ENCODE measurements at places on chromosomes 1 and 21.

DNA sequence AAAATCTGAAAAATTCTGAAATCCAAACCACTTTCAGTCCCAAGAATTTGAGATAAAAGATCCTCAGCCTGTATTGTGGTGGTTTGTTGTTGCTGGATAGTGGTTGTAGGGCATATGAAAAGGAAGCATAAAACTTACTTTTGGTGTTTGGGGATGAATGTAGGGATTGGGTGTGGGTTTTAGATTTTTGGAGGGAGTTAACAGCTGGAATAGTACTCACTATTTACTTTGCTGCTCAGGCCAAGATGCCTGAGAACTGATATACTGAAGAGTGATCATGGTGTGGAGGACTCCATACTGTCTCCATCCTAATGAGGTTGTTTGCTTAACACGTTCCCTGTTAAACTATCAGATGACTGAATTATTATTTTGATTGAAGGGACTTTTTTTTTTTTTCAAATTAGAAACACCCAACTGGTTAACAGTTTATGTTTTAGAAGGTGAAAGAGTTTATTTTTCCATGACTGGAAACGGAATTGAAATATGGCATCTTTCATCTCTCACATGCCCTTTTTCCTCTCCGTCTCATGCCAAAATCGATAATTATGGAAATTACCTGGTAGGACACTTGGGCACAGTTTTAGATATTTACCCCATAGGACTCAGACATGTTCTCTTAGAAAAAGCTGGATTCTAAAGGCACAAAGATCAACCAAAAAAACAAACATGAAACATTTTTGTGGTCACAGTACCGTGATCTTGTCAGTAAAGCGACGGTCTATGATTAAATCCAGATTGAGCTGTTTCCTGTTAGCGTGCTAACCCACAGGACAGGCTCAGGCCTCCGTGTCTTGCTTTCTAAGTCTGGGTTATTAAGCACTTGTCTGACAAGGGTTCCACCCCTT lies 37.3 kb downstream of the RGL1 start:
- peak; percentile 7 for DNase-seq

- DNase-seq, result no peak
These were observed 250.6 kb upstream of the RRP15 start for GRCh38 chr1:218034468-218034867.

GRCh38 chr1:6401673-6402072 lies 8.1 kb upstream of the ACOT7 start:
- no peak for DNase-seq

GRCh38 chr1:1066403-1067283 lies 7.5 kb downstream of the RNF223 start:
- DNase-seq, result no peak

- no peak for DNase-seq
These were observed 102.8 kb downstream of the GDAP2 start for GRCh38 chr1:117826540-117827078.

DNA sequence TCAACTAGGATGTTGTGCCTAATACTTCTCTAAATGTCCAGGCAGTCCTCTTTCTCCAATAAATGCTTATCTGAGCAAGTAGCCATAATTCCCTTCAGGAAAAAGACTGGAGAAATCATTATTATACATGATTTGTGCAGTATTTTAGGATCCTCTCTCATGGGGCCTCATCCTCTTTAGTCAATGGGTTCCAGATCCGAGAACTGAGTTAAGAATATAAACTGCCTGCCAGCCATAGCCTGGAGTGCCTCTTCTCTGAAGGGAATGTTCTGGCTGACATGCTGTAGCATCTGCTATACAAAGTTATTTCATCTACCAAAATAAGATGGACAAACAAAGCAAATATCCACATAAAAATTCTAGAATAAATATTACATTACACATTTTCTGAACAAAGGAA lies 334.0 kb upstream of the PRMT6 start:
- no peak for DNase-seq

GRCh38 chr1:8384577-8384976 lies 66.7 kb downstream of the SLC45A1 start:
- no peak for DNase-seq

- no peak for DNase-seq
These were observed 103.0 kb downstream of the KIAA0319L start for GRCh38 chr1:35454176-35454575.

DNA sequence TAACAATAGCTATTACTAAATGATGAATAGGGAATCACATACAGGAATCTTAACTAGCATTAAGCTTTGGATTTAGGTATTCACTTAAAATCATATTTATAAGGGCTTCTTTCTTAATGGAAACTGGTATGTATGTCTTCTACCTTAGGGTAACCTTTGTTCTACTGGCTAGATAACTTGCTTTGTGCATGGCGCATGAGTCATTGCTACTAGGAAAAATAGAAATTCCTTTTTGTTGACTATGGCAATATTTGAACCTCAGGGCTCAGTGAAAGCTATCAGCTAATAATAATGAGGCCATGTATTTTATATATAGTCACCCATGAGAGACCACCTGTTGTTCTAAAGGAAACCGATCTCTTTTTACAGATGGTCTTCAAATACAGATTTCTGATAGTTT lies 72.5 kb downstream of the RPS6KC1 start:
- no peak for DNase-seq

- no peak for DNase-seq
These were observed 163.7 kb downstream of the NTMT2 start for GRCh38 chr1:170309389-170310013.

- DNase-seq, result peak; percentile 77
These were observed 8.9 kb downstream of the VPS26C start for GRCh38 chr21:37257967-37258877.

GRCh38 chr1:114292194-114292593 lies 138.5 kb upstream of the SYT6 start:
- DNase-seq, result no peak

DNA sequence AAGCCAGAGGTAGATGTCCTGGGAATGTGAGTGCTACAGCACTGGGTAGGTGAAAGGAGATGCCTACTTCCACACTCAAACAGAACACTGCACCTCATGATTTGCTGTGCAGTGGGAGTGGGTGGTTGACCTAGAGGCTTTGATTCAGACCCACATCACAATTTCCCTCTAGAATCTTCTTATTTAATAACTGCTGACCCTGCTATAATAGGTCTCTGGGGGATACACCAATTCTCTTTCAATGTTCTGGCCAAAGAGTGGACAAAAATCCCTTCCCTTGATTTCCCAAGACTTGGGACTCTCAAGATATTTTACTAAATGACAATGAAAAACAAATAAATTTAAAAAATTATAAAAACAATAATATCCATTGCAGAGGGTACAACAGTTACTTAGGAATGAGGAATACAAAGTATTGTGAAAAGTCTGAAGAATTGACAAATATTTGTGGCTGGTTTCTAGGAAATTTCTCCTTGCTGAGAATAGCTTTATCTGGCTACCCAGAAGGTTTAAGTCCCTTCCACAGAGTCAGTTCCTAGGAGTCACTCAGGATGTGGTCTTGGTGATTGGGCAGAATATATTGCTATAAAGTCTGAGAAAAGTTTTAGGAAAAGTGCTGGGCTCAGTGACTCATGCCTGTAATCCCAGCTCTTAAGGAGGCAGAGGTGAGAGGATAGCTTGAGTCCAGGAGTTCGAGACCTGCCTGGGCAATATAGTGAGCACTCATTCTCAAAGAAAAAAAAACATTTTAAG lies 2.4 kb upstream of the FCGR2A start:
- DNase-seq, result no peak

All from activated CD4-positive, alpha-beta T cell treated with anti-CD3 and anti-CD28 coated beads for 4 hours (primary cell).